CD4-positive, alpha-beta T cell treated with Interleukin-2 at 100 ng/mL for 4 hours (primary cell): ENCODE measurements at places on chromosomes 5 and 9.

DNA sequence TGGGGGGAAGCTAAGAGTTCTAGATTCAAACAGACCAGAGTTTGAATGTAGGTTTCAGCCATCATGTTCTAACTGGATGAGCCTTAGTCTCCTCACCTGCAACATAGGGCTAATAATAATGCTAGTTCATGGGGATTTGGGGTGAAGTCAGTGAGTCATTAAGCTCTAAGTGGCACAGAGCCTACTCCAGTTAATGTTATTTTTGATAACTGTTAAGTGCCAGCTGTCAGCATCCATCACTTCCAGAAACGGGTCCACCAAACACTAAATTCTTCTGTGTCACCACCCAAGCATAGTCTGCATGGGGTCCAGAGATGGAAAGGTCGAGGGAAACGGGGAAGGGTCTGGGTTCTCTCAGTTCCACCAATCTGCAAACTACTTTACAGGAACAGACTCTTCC is 1.8 kb upstream of the TSC1 start:
- DNase-seq, result no peak

DNA sequence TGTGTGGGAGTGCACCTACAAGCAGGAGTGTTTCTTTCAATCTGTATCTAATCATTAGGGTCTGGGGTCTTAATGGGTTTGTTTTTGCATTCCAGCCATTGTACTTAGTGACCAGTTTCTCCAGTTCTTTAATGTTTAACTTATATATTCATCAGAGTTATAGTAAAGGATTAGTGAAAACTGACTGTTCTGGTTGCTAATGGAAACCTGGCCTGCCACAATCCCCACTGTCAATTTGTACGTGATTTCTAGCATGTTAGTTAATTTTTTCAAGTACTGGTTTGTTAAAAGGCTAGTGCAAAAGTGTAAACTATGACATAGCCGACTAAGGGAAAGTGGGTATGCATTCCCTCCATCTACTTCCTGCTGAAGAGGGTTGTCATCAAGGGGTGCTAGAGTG is 276.1 kb downstream of the HTR1A start:
- no peak for DNase-seq

DNA sequence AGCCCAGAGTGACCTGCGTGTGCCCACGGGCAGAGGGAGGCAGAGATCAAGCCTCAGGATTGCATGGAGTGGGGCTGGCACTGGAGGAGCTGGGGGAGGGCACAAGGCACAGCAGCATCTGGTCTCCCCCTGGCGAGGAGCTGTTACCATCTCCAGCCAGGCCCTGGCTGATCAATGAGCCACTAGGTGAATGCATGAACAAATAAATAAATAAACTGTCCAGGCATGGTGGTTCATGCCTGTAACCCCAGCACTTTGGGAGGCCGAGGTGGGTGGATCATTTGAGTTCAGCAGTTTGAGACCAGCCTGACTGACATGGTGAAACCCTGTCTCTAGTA is 14.3 kb upstream of the PSMB7 start:
- no peak for DNase-seq

GRCh38 chr5:68548959-68549676 is 333.6 kb downstream of the PIK3R1 start:
- no peak for DNase-seq

GRCh38 chr5:131289738-131290137 is 25.9 kb downstream of the CDC42SE2 start:
- peak; percentile 43 for DNase-seq

GRCh38 chr5:54357408-54358058 is 47.2 kb upstream of the ARL15 start:
- no peak for DNase-seq

DNA sequence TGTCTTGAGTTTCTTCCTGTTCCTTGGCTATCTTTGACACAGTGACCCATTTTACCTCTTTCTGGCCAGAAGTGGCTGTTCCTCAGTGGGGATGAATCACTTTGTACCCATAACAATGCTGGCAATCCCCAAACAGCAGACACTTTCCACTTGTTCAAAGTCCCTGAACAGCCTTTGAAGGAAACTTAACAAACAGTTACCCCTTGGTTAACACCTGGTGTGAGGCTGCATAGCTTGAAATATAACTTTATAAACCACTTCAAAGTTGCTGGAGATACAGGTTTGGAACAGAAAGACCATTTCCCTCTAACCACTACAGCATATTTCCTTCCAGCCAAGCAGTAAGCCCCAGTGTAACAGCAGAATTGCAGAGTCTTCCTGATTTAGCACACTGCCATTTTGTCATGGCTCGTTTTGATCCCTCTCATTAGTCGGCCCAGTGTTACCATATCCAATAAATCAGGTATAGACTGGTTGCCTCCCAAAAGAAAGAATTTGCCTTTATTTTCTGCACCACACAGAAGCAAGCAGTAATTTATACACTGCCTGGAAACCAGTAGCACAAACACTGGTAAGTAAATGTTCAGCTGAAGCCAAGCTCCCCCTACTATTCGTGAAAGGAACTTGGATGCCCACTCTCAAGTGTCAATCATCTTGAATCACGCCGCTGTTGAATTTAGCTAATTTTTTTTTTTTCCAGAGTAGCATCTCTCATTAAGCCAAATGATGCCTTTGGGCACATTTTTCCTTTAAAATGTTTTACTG is 225.9 kb downstream of the PIK3R1 start:
- DNase-seq, result peak; percentile 40

- no peak for DNase-seq
Measured at GRCh38 chr5:28313321-28313951, 1275.0 kb upstream of the CDH9 start.

DNA sequence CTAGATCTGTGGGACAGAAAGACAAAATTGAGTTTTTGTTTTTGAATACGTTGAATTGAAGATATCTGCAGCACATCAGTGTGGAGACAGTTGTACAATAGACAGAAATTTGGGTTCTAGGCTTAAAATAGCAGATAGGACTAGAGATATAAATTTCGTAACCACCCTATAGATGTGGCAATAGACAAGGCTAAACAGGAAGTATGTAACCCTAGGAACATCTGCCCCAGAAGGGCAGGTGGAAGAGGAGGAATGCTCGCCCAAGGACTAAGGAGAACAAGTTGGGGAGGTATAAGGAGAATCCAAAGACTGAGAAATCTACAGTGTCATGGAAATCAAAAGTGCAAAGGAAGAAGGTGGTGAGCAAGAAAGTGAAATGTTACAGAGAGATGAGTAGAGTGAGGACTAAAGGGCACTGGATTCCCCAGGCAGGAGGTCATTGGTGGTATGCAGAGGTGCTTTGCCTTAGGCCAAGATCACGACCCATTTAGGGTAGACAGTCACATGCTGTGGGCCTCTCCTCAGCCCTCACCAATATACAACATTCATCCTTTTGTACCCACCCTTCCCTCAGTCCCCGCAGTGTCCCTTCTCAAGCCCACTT is 109.1 kb upstream of the ELL2 start:
- no peak for DNase-seq

- no peak for DNase-seq
Measured at GRCh38 chr5:161630948-161631347, 54.6 kb upstream of the GABRA6 start.

- no peak for DNase-seq
Measured at GRCh38 chr5:134188092-134188491, 11.3 kb upstream of the SKP1 start.

- DNase-seq, result no peak
Measured at GRCh38 chr5:376799-377325, 55.3 kb downstream of the AHRR start.

- no peak for DNase-seq
Measured at GRCh38 chr5:72096602-72097188, 10.6 kb upstream of the MAP1B start.

GRCh38 chr9:135103931-135104639 is 16.6 kb downstream of the OLFM1 start:
- DNase-seq, result no peak

GRCh38 chr9:129551393-129551973 is 69.4 kb downstream of the C9orf50 start:
- DNase-seq, result no peak

DNA sequence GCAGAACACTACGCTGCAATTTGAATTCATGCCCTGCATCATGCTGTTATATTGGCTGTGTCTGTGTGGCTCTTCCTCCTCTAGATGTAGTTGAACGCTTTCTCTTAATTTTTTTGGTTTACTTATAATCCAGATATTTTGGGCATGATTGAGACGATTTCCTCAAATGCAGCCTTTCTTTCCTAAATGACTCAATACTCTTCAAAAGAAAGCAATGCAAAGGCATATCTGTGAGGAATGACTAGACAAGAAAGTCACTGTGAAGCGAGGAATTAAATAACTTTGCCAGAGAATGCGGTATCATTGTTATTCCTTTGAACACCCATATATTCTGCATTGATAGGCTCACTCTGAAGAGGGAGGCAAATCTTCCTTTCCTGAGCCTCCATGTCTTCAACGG is 152.8 kb downstream of the YIPF5 start:
- DNase-seq, result no peak

GRCh38 chr5:86155796-86156195 is 461.9 kb upstream of the COX7C start:
- DNase-seq, result no peak

DNA sequence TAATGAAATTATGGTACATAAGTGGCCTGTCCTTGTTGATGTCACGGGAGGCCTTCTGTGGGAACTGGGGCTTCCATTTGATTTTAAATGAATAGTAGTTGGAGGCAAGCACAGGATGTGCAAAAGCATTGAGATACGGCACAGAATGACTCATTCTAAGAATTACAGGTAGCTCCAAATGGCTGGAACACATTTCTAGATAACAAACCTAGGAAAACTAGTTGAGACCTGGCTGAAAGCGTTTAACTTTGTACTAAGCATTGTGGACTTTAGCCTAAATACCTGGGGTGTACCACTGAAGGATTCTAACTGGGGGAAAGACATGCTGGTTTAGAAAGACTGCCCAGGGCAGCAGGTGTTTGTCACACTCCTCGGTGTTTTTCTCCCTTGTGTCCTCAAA is 9.4 kb downstream of the SKP2 start:
- no peak for DNase-seq

- DNase-seq, result no peak
Measured at GRCh38 chr5:134552301-134552700, 26.8 kb downstream of the JADE2 start.

DNA sequence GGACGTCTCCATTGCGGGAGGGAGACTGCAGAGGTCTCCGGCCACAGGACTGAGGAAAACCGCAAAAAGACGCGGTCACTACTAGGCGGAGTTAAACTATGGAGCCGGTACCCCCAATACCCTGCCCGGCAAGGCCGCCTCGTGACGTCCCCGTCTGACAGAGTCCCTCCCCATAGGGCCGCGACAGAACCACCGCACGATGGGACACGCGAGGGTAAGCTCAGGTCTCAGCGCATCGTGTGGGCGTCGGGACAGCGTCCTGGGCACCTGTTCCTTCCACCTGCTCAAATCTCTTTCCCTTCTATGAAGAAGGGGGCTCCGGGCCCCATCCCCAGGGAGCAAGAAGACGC is 35.2 kb upstream of the GLDC start:
- peak; percentile 48 for DNase-seq

- DNase-seq, result no peak
Measured at GRCh38 chr5:2897276-2897961, 145.9 kb upstream of the IRX2 start.

DNA sequence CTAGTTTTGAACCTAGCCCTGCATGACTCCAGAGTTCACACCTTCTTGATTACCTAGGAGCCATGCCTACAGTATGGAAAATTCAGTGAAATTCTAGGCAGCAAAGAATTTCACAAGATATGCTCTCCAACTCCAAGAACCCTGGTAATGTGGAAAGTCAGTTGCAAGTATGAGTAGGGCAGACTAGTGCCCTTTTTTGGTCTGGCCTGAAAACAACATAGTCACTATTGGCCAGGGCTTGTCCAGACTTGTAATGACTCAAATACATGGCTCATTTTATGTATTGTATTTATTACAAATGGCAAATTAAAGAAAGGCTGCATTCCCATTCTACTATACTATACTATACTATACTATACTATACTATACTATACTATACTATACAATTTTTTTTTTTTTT is 160.4 kb downstream of the ESM1 start:
- DNase-seq, result no peak

DNA sequence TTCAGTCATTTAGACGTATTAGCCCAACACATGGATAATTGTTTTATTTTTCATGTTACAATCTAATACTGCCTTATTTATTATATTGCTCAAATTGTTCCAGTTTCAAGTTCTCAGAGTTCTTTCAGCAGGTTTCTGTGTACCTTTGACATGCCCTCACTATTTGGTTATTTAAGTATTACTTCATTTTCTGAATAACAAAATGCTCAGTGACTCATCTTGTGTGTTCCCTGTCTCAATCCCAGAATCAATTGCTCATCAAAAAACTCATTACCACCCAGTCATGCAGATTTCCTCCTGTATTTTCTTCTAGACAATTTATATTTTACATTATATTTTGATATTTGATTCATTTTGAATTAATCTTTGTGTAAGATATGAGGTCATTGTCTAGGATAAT is 562.6 kb downstream of the ANXA1 start:
- DNase-seq, result no peak

- no peak for DNase-seq
Measured at GRCh38 chr5:1468629-1469527, 23.6 kb upstream of the SLC6A3 start.

DNA sequence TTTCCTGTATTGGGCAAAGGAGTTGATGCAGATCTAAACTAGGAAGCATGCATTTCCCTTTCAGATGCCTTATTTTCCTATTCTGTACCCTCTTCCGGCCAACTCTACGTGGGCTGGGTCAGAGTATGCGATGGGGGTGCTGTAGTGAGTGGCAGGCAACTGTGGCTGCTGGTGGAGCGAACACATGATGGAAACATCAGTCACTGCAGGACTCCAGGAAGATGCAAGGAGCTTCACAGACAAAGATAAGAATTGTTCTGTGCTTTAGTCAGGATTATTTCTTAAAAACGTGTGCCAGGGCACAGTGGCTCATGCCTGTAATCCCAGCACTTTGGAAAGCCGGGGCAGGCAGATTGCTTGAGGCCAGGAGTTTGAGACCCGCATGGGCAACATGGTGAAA is 75.1 kb downstream of the PSAT1 start:
- DNase-seq, result no peak

DNA sequence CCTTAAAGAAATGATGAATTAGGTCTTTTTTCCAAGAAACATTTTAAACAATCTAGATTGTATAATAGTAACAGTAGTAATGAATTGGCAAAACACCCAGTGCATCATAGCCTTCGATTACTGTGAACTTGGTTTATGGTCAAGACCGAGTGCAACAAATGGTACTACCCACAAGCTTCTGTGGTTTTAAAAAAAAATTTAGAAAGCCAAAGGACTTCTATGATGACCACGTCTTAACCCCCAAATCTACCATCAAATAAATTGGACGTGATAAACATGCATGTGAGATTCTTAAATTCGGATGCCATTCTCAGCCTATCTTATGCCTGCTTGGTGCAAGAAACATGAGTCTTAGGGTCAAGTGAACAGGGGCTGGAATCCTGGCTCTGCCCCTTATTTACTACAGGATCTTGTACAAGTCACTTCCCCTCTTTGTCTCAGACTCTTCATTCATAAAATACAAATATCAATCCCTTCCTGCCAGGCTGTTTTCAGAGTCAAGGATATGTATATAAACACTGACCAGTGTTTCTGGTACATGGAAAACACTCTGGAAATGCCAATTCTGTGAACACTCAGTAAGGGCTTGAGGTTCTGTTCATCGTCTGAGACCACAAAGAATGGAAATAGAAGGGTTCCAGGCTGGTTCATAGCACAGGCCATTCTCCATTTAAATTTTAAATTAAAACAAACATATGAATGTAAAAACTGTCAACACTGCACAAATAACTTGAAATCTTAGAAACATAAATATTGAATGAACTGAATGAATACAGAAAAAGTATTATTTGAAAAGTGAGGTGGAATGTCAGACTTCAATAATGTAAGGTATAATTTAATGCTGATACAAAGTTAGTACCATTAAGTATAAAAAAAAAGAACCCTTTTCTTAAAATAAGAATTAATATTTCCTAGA is 107.8 kb downstream of the NR6A1 start:
- DNase-seq, result no peak
